ENCODE measurements at places on chromosomes 11 and 22.
A peak's percentile ranks its signal among the peaks of the same experiment; 100 is the strongest.

DNA sequence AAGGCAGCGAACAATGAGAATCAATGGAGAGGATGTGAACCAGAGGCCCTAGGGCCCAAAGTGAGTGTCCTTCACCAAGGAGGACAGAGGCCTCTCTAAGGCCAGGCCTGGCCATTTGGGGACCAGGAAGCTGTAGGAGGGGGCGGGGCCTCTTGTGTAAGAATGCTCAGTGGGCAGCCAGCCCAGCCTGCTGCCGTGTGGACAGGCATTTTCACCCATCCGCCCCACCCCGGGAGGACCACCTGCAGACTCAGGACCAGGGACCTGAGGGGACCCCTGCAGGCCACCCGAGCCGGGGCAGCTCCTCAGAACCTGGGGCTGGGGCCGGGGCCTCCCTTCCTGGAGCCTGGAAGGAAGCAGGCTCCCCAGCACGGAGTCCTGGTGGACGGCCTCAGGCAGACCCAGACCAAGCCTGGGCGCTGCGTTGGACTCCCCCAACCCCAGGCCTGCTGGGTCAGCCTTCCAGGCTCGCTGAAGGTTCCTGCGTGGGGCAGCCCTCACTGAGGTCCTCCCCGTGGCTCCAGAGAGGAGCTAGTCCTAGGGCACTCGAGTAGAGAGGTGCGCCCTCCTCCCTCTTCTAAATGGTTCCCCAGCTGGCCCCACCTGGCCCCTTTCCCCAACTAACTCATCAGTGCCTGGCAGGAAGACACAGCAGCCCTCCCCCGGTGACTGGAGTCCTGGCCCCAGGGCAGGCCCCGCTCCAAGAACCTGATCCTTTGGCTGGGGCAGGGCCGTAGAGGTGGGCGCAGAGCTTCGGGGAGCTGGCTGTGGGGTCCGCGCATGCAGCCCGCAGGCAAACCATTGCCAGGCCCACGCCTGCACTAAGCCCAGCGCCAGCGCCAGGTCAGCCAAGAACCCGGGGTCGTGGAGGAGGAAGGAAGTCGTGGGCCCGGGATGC is 1.5 kb upstream of the TRABD start:
- no peak for ATAC-seq

DNA sequence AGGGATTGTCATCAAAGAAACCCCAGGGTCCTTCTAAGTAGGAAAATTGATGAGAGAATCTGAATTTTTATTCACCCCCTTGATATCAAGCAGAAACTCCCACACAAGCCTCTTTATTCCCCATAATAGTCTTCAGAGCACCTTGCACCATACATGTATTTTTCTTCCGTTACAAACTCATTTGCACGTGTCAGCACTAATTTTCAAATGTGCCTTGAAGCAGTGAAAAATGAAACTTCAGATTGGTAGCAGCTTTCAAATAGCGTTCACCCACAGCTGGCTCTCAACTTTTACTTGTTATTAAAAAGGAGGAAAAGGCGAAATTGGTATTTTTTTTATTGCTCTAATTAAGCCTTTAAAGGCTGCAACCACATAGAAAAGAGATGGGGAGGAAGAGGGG is 343.0 kb upstream of the TENM4 start:
- ATAC-seq = no peak

GRCh38 chr22:47107431-47107830 is 345.0 kb downstream of the TBC1D22A start:
- peak; percentile 56 for ATAC-seq

- no peak for ATAC-seq
These were observed 48.2 kb downstream of the C11orf91 start for GRCh38 chr11:33652431-33652830.

DNA sequence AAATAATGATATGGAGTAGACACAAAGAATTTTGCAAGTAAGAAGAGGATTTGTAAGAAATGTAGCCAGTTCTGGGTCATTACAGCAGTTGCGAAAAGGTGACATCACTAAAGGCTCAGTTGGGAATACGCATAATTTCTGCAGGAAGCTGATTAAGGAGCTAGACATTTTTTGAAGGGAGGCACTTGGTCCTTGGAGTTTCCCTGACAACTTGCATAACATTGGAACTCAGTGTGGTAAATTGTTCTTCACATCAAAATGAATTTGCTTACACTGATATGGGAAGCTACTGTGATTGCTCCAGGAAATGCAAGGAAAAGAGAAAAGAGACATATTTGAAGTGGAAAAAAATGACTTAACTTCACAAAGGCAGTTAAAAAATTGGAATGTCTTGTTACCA is 626.1 kb downstream of the NELL1 start:
- no peak for ATAC-seq

- no peak for ATAC-seq
These were observed 38.5 kb upstream of the FJX1 start for GRCh38 chr11:35579557-35580396.

GRCh38 chr22:21622011-21622918 is 7.6 kb downstream of the YDJC start:
- ATAC-seq = no peak

DNA sequence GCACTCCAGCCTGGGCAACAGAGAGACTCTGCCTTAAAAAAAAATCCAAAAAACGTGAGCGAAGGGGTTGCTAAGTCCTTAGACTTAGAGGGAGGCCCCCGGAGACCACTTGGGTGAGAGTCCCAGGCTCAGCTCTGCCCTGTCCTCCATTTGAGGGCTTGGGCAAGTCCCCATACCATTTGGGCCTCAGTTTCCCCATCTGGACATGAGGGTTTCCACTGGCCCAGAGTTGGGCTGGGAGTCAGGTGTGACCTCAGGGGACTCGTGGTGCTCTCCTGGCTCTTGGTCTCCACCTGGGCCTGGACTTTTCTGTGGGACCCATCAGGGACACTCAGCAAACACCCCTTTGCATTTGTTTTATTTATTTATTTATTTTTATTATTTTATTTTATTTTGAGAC is 35.2 kb upstream of the CSNK1E start:
- no peak for ATAC-seq

DNA sequence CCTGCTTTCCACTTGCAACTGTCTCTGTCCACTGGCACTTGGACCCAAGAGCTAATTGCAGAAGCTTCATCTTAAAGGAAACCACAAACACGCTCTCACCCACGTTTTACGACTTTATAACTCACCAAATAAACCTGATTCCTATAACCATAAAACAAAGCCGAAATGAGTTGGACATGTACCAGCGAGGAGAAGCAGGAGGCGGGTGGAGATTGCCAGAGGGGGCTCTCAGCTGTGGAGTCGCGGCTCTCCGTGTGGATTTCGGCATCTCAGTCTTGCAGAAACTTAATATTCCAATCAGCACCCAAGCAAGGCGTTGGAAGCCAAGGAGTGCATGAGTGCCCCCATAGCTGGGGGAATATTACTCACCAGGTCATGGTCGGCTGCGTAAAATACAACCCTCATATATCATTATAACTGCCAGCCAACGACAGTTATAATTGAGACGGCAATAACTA is 483.6 kb downstream of the MN1 start:
- ATAC-seq = no peak

- peak; percentile 19 for ATAC-seq
These were observed 54.7 kb upstream of the LYVE1 start for GRCh38 chr11:10622957-10623791.

Measured in activated CD4-positive, CD25-positive, alpha-beta regulatory T cell treated with anti-CD3 and anti-CD28 coated beads, Interleukin-2, amount 50 U/mL, for 24 hours (primary cell).